ENCODE measurements at places on chromosomes 4 and X. TPM values are rescaled to one million over a fixed set of nuclear protein-coding genes. Genes with fewer than 3 reads are reported as not detected.

DNA sequence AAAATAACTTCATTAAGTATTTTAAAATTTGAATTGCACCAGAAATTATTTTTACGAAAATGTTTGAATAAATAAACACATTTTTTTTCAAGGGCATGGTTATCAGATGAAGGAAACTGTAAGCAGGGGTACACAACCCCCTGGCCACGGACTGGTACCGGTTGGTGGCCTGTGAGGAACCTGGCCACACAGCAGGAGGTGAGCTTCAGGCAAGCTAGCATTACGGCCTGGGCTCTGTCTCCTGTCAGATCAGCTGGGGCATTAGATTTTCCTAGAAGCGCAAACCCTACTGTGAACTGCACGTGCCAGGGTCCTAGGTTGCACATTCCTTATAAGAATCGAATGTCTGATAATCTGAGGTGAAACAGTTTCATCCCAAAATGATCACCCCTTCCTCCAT, 1499.7 kb upstream of the AGA start:
- no peak for DNase-seq

GRCh38 chr4:101911616-101912015, 121.1 kb downstream of the BANK1 start:
- no peak for DNase-seq

DNA sequence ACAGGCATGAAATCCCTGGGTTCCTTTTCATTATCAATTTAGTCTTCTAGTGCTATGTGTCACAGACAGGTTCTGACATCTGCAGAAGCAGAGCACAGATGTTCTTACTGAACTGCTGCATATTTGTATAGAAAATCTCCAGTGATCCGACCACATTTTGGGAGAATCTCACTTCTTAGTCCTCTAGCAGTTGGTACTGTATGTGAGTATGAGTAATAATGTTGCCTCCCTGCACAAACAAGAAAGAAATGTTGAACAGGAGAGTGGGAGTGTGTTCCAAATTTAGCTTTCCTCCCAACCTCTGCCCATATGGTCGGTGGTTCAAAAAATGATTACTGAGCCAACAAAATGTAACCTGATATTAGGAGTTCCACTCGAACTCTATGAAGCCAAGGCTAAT, 165.3 kb upstream of the GPC4 start:
- DNase-seq: no peak

PLA2G12A gene
- 34.1 TPM for polyA plus RNA-seq

DNA sequence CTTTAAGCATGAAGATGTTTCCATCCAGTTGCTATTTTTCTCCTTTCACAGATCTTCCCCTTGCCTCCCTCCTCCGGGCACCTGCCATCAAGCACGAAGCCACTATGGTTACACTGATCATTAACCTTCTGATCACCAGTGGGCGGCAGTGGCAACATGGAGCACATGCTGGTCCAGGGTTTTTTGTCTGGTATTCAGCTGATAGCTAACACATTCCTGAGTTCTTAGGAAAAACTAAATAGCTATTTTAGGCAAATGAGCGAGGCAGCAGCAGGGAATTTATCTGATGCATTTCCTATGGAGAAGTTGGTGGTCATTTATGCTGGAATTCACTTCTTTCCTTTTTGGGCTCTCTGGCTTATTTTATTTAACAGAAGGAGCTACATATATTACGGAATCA, 22.9 kb downstream of the SHISA3 start:
- DNase-seq: no peak

NSG1 gene
- polyA plus RNA-seq: 3.6 TPM

DNA sequence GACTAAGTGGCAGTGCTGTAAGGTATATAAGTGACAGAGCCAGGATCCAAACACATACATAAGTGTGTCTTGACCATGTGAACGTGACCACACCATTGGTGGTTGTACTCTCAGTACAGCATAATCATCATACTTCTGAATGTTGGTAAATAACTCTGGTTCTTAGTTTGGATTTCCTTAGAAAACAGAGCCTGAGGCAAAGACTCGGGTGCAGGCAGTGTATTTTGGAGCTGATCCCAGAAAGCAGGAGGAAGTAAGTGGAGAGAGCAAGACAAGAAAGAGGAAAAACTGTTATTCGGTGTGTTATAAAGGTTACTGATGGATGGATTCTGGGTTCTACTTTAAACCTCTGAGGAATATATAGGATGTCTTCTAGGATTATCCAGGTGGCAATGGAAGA, 127.9 kb downstream of the SLC39A8 start:
- no peak for DNase-seq

- DNase-seq: no peak
These were observed 21.9 kb downstream of the REELD1 start for GRCh38 chr4:146236216-146236615.

GRCh38 chr4:138182838-138183426, 59.2 kb downstream of the SLC7A11 start:
- peak; percentile 65 for DNase-seq

- DNase-seq: no peak
These were observed 669.2 kb upstream of the AADAT start for GRCh38 chr4:170758988-170759387.

- peak; percentile 22 for DNase-seq
These were observed 51.1 kb downstream of the SCML1 start for GRCh38 chrX:17788439-17788838.

EMCN gene
- polyA plus RNA-seq: 111 TPM

FAM53A gene
- 2.5 TPM for polyA plus RNA-seq

- DNase-seq: no peak
These were observed 415.1 kb downstream of the AFF2 start for GRCh38 chrX:148915474-148915873.

- DNase-seq: no peak
These were observed 10.4 kb downstream of the MAD2L1 start for GRCh38 chr4:120056246-120056645.

DNA sequence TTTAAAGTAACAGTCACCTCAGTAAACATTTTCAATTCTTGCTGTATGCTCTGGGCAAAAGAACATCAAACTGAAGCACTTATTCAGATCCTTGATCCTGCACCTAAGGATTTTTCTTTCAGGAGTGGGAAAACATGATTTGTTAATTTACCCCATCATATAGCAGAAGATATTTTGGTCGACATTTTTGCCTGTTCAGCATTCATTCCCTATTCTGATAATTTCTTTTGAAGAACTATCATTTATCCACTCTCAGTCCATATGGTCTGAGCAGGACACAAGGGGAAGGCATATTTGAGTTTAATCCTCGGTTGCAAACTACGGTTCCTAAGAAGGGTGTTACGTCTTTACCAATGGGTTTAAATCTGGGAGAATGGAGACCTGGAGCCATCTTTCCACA, 1.2 kb upstream of the CLOCK start:
- no peak for DNase-seq

PNMA3 gene
- polyA plus RNA-seq: 29.4 TPM

Measured in renal pelvis (tissue), 12 donors.